ENCODE measurements at places on chromosomes 11 and 22. TPM values are rescaled to one million over a fixed set of nuclear protein-coding genes. Genes with fewer than 3 reads are reported as not detected.

SLC29A2 gene
- 17.1 TPM for total RNA-seq

MMP3 gene
- not detected for total RNA-seq

KDELR3 gene
- total RNA-seq, result not detected

OR52H1 gene
- 0.20 TPM for total RNA-seq

OR51Q1 gene
- not detected for total RNA-seq

APOL6 gene
- 7.7 TPM for total RNA-seq

IL10RA gene
- total RNA-seq, result 350 TPM

OR52N4 gene
- 2.2 TPM for total RNA-seq

YPEL4 gene
- total RNA-seq, result not detected

INPP5J gene
- total RNA-seq, result 0.16 TPM

ARFGAP3 gene
- 35.2 TPM for total RNA-seq

C11orf87 gene
- not detected for total RNA-seq
